NCI-H1417 (cell line): ENCODE measurements at places on chromosomes 6 and 20.

DNA sequence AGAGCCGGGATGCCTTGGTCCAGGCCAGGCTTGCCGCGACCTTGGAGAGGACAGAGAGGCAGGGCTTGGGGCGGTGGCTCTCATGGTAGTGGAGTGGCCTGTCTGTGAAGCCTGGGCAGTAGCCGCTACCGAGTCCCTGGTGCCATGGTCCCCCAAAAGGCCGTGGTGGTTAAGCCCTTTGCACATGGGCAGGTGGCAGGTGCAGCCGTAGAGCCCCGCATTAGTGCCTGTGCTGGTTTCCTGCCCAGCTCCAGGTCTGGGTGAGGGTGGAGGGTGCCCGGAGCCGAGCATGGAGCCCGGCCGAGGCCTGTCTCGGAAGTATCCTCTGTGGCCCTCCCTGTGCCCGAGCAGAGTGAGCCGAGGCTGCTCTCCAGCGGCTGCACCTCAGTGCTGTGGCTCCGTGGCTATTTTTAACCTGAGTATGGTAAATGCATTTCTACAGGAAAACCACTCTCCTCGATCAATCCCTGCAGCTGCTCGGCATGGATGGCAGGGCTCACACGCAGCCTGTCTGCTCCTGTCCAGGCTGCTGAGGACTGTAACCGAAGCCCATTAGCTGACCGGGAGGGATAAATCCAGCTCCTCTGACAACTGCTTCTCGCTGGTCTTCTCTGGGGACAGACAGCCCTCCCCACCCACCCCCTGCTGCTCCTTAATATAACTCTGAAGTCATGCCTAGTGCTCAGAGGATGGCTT lies 36.3 kb upstream of the GATA5 start:
- DNase-seq: peak; percentile 53

- DNase-seq: no peak
Measured at GRCh38 chr6:164085091-164086075, 670.9 kb downstream of the QKI start.

DNA sequence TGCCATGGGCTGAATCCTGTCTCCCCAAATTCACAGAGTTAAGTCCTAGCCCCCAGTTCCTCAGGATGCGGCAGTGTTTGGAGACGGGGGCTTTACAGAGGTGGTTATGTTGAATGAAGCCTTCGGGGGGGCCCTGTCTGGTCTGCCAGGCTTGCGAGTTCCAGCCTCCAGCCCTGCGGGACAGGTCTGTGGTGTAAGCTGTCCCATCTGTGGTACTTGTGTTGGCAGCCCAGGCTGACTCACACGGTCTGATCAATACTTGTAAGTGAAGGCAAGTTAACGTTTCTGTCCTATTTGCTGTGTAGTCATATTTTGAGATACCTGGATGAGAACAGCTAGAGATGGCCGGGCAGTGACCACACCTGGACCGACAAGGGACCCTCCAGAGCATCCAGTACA lies 51.8 kb upstream of the GPR31 start:
- no peak for DNase-seq

- no peak for DNase-seq
Measured at GRCh38 chr6:152117156-152118133, 310.0 kb downstream of the ESR1 start.

DNA sequence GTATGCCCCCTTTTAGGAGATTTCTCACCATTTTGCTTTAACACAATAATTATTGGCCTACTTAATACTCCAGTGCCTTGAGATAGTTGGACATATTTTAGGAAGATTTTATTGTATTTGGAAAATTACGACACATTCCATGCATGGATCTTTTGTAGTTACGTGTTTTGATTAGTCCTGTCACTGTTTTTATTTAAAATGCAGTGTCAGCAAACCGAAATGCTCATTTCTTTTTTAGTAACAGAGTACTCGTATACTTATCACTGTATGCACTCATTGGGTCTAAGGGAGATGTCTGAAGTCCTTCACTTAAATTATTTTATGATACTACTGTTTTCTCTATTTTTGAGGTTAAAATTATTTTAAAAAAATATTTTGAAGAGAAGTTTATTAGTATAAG lies 153.8 kb downstream of the QKI start:
- no peak for DNase-seq

- DNase-seq: peak; percentile 49
Measured at GRCh38 chr6:10315658-10316372, 99.1 kb downstream of the TFAP2A start.

DNA sequence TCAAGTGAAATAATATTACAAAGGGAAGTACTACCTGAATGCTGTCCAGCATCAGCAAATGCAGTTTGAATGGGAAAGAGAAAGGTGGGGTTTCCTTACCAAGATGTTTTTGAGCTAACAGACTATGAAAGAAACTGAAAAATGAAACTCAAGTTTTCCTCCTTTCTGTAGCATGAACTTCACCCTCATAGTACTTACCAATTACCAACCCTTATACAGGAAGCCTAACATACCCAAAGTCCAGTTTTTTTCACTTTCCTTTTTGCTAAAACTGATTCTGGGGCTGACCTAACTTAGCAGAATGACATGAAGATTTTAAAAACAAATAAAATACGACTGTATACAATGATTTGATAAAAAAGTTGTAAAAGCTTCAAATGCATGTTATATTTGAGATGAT lies 5.2 kb downstream of the ZNFX1 start:
- DNase-seq: no peak

- DNase-seq: no peak
Measured at GRCh38 chr20:20815711-20816455, 103.4 kb upstream of the RALGAPA2 start.

DNA sequence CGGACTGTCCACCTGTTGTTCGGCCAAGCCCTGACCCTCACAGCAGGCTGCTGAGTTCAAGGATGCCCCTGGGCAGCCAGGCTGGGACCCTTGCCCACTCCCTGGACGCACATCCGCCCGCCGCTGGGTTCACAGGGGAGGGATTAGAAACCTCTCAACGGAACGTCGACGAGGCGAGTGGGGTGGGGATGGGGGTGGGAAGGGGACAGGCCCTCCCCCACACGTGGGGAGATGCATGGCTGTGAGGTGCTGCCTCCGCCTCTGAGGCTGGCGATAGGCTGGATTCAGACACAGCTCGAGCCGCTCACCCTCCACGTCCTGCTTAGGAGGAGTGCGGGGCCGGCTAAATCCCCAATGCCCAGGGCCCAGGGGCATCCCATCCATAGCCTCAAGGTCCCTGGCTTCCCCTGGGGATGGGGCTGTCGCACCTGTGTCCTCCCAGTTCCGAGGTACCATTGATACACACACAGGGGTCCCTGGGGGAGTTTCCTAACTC lies 90.6 kb upstream of the BHLHE23 start:
- DNase-seq: no peak

DNA sequence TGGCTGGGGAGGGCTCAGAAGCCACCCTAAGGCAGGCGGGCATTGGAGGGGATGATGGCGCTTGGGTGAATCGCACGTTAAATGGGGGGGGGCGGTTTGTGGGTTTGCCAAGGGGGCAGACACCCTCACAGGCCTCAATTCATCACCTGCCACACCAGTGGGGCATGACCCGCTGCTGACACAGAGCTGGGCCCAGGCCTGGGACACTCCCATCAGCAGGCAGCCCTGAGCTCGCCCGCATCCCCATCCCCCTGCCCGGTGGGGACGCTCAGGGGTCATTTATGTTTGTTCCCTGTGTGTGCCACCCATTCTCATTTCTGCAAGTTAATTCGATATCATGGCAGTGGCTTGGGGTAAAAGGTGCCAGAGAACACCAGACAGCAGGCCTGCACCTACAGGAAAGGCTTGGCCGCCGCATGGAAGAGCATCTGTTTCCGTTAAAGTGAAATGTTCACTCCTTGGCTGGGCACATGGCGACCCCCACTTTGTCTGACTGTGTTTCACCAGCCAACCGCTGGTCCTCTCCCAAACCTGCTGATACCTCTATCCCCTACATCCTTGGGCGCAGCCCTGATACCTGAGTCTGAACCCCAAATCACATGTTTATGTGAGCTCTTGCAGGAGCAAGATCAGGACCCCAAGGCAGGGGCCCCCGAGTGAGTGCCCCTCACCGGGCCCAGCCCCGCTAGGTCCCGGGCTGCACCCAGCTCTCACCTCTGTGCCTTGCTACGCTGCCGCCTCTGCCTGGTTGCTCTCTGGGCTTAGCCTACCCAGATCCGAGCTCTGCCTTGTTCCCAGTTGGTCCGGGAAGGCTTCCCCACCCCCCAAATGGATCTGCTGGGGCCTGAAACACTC lies 248.8 kb downstream of the TAF4 start:
- no peak for DNase-seq

DNA sequence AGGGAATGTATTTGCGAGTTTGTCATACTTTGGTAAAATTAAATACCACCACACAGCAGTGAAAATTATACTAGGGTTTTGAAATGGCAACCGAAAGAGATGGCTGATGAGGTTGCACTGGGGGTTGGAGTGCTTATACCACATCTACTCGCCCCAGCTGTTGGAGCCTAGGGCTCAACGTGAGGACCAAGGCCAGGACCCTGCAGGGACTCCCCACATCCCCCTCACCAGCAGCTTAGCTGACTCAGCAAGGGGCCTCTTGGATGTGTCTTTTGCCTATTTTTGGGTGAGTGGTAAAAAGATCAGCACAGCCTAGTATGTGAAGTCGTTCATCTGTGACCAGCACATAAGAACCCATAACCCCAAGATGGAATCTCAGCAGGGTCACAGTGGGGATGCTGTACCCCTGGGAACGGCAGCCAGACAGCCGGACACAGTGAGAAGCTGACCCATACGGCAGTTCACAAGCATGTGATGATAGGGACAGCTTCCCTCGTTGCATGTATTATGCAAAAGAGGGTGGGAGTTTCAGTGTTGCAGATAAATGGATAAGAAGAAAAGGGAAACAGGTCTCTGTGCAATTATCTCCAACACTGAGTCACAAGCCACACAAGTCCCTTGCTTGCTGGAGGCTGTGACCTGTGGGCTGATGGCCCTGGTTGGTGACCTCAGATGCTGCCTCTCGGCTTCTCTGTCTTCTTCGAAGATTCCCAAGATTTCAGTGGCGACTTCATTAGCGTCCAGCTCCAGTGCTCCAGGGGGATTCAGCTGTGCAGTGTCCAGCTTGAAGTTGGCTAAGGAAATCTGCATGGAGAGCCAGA lies 20.9 kb upstream of the SPO11 start:
- no peak for DNase-seq

GRCh38 chr6:66808771-66809170 lies 1101.7 kb upstream of the EYS start:
- no peak for DNase-seq

GRCh38 chr6:131654326-131654725 lies 17.2 kb downstream of the ENPP3 start:
- DNase-seq: no peak
